ENCODE measurements at places on chromosomes 12 and 14.

DNA sequence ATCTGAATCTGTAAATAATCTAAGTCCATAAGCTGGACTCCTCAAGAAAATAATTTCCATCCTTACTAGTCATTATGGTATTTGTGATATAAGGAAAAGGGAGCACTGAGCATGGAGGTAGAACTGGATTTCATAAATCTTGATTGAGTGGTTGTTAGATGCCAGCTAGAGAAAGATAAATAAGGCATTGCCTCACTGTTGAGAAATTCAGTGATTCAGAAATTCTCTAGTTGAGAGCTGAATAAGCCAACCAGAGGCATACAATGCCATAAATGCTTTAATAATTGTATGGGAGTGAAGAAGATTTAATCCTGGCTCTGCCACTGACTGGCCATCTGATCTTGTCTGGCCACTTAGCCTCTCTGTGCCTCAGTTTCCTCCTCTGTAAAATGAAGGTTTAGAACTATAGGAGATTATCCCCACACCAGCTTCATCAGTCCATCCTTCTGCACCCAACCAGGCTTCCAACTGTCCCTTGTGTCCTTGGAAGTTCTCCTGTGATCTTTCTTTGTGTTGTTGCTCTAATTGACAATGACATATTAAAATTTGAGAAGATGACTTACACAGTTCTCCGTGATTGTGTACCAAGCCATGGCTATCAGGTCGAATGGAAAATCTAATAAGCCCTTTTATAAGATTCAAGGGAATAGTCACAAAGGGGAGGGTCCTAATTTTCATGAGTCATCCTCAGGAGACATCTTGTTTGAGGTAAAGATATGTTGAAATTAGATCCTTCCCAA lies 394.3 kb downstream of the EGLN3 start:
- no peak for DNase-seq

- DNase-seq = no peak
Measured at GRCh38 chr12:19128485-19128884, 1.0 kb upstream of the PLEKHA5 start.

GRCh38 chr12:106133136-106134087 lies 5.3 kb downstream of the NUAK1 start:
- no peak for DNase-seq

DNA sequence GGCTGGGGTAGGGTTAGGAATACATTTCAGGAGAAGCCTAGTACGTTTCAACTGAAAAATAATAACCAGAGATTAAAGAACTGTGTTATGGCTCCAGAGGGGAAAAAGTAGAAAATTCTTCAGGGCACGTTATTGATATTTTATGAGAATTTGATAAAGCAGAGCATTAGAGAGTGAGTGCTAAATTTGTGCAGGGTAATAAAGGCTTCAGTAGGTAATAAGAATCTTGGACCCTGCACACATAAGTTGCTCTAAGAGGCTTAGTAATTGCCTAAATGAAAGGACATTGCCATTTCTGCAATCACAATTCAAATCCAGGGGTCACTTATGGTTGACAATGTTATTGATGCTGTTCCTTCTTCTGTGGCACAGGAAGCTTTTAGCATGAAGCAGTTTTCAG lies 439.4 kb upstream of the DCN start:
- DNase-seq = no peak
